ENCODE measurements at places on chromosomes 16 and 17. TPM values are rescaled to one million over a fixed set of nuclear protein-coding genes. Genes with fewer than 3 reads are reported as not detected.

Gene FBXW10
- total RNA-seq, result not detected

DNA sequence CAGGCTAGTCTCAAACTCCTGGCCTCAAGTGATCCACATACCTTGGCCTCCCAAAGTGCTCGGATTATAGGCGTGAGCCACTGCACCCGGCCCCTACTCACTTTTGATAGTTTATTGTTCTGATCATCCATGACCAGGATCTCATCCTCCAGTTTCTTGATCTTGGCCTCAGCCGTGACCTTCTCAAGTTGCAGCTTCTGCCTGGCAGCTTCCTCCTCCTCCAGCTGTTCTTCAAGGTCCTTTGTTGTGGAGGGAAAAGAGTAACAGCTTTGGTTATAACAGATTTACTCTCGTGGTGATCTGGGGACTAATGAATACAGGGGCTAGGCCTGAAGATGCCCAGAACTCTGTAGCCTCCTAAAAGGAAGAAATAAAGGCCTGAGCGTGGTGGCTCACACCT lies 89.9 kb downstream of the NDE1 start:
- no peak for DNase-seq

Gene MYH1
- not detected for total RNA-seq

DNA sequence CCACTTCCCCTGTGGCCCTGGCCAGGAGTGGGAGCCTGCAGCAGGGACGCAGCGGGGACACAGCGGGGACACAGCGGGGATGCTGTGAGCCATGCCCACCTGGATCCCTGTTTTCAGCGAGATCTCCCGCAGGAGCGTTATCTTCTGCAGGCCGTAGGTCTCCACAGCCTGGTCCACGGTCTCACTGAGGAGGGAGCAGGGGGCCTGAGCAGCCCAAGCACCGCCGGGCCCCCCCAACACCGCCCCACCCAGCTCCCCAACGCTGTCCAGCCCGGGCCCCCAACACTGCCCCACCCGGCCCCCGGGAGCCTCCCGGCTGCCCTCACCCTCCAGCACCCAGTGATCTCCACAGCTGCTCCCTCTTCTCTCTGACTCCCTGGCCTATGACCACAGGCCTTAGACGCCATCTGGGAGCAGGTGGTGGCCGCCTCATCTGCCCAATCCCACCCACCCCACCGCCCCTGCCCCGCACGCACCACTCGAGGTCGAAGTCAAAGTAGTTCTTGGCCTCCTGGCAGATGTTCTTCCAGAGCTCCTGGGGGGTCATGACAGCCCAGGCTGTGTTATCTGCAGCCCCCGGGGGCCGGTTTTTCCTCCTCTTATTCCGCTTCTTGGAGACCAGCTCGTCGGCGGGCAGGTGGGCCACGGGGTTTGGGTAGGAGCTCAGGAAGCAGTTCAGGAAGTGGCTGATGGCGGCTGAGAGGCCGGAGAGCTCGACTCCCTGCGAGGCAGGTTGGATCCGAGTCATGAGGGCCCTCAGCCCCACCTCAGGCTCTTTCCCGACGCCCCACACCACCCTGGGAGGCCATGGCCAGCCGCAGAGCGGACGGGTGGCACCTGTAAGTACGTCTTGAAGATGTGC lies 17.0 kb downstream of the CLUH start:
- no peak for DNase-seq

GRCh38 chr17:57082441-57082840 lies 2.6 kb upstream of the AKAP1 start:
- no peak for DNase-seq
